ENCODE measurements at places on chromosomes 5 and 9.

DNA sequence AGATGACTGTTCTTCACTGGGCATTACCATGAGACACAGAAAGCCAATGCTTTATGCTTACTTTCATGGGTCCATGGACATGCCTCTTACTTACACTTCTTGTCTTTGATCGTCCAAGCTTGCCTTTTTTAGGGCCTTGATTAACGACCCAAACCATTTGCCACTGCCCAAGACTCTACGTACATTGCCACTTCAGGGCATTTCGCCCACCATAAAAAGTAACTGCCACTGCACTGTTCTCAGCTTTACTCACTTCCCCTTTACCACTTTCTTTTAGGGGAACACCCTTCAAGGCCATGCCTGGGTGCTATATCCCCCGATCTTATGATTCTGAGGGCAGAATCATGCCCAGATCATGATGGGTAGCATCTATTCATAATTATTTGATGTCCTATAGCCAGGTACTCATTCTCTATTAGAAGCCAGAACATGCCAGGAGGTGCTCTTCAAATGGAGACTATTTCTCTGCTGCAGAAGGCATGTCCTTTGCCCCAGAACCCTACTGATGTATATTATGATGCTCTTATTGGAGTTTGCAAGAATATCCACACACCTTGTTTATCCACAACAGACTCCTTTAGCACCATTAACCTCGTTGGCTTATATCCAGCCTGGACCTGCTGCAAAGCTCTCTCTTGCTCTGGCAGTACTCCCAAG, 64.1 kb upstream of the RAD23B start:
- no peak for DNase-seq

- DNase-seq, result no peak
Observed at GRCh38 chr9:69762527-69762926, 2.7 kb upstream of the PTAR1 start.

GRCh38 chr9:123157221-123157620, 111.2 kb downstream of the STRBP start:
- DNase-seq, result no peak

DNA sequence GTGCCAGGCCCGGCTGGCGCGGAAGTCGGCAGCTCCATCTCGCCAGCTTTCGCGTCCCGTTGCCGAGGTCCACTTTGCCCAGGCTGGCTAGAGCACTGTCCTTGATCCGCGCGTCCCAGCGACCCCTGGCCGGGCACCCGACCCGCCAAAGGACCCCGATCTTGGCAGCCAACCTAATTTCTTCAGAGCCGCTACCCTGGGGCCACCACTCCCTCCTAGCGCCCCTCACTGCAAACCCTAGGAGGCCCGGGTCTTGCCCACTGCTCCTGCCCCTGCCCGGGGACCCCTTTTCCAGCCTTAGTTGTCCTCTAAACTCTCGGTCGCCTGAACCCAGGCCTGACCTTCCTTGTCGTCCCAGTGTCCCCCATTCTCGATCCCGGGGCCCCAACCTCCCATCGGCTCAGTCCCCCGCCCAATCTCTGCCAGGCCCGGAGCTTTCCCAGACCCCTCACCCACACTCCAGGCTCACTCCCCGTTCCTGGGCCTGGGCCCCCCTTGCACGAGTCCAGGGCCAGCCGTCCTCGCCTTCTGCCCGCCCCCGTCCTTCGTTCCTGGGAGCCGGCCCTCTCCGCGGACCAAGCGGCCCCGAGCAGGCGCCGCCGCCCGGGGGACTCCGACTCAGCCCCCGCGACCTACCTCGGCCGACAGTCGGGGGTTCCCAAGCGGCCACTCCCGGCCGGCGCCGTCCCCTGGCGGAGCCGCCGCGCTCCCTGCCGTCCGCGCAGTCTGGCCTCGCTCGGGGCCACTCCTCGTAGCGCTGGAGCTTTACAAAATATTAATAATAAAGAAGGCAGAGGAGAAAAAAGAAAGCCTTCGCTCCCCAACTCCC, 701 bp upstream of the LMX1B start:
- DNase-seq, result no peak

GRCh38 chr9:125649315-125649714, 57.7 kb downstream of the MAPKAP1 start:
- peak; percentile 41 for DNase-seq

DNA sequence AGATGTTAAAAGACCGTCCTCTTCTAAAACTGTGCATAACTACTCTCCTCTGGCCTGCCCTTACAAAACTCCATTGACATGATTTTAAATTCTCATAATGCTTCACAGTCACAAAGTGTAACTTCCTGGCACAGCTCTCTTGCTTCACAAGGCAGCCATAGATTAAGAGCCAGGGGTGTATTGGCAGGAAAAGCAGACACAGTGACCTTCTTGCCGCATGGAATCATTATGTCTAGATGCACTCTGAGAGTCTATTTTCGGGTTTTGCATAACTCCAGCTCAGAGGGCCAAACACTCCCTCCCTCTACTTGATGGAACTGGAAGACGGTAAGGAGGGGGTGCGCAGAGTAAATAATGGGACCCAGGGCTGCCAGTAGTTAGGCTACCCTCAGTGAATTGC, 110.1 kb downstream of the MARCHF3 start:
- DNase-seq, result no peak

GRCh38 chr9:97545486-97545885, 44.0 kb downstream of the TMOD1 start:
- DNase-seq, result no peak

GRCh38 chr5:77795268-77795667, 19.1 kb upstream of the TBCA start:
- no peak for DNase-seq

DNA sequence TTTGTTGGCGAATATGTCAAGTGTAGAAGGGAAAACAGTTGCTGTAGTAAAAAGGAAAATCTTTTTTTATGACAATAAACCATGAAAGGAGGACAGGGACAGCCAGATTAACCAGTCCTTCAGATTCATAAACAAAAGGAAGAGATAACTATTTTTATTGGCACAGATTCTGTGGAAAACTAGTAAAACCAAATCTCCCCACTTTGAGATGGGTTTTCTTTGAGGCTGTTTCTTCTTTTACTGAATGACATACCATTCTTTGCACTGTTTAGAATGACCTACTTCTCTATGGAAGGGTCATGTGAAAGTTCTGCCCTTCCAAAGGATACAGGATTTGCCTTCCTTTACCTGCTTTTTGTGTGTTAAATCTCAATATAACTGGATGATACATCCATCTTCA, 13.7 kb downstream of the CAST start:
- DNase-seq, result no peak

GRCh38 chr9:35903049-35903448, 3.0 kb upstream of the HRCT1 start:
- peak; percentile 65 for DNase-seq

GRCh38 chr5:6736106-6736505, 22.9 kb downstream of the TENT4A start:
- no peak for DNase-seq

GRCh38 chr9:86168256-86168655, 68.9 kb upstream of the GOLM1 start:
- DNase-seq, result no peak

DNA sequence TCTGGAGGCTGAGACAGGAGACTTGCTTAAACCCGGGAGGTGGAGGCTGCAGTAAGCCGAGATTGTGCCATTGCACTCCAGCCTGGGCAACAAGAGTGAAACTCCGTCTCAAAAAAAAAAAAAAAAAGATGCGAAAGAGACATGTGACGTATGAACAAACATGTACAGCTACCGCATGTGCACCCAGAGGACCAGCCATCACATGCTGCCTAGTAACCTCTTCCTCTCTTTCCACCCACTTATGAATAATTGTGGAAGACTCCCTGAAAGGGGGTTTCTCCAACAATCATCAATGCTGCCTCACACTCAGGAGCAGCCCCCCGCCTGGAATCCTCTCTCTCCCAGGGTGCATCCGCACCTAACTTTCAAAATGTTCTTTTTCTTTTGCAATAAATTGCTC, 2.2 kb downstream of the SARDH start:
- no peak for DNase-seq

DNA sequence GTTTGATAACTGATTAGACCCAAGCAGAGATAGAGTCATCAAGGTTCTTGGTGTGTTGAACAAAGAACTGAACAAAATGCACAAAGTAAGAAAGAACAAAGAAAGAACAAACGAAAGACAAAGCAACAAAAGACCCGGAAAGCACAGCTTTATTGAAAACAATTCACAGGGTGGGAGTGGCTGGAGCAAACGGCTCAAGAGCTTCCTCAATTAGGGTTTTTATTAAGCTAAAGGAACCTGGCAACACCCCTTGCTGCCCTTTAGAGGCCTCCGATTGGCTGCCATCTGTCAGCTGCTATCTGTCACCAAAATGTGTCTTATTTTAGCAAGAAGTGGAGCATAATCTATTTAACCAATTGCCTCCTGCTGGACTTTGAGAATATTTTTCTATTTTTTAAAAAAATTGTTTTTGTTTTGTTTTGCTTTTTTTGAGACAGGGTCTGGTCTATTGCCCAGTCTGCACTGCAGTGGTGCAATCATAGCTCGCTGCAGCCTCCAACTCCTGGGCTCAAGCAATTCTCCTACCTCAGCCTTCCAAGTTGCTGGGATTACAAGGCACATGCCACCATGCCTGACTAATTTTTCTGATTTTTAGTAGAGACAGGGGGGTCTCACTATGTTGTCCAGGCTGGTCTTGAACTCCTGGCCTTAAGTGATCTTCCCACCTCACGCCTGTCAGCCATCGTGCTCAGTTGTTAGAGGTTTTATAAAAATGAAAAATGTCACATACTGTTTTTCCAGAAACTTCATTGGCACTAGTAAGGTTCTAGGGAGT, 7.7 kb upstream of the ABO start:
- DNase-seq, result no peak

- no peak for DNase-seq
Observed at GRCh38 chr5:135741040-135741439, 93.4 kb upstream of the SLC25A48 start.

Data from activated CD4-positive, alpha-beta T cell treated with anti-CD3 and anti-CD28 coated beads, Interleukin-10, Interleukin-2, amounts not matched to agents 100 ng/mL and 50 ng/mL, durations not matched to agents 16 hours and 8 hours (primary cell).